ENCODE measurements at places on chromosomes 5 and 9. TPM values are rescaled to one million over a fixed set of nuclear protein-coding genes. Genes with fewer than 3 reads are reported as not detected.

The F2RL1 gene
- 26.6 TPM for polyA plus RNA-seq

The SMC5 gene
- polyA plus RNA-seq, result 3.8 TPM

The SLC34A1 gene
- polyA plus RNA-seq, result not detected

The FKBP15 gene
- 9.9 TPM for polyA plus RNA-seq

The SAXO1 gene
- polyA plus RNA-seq, result 0.11 TPM

The PTGS1 gene
- 2.4 TPM for polyA plus RNA-seq

The SEMA5A gene
- polyA plus RNA-seq, result 5.7 TPM

The TAF11L12 gene
- not detected for polyA plus RNA-seq

The IL4 gene
- polyA plus RNA-seq, result not detected

The HSPB3 gene
- polyA plus RNA-seq, result not detected

The MTREX gene
- 16.0 TPM for polyA plus RNA-seq

The FAXDC2 gene
- polyA plus RNA-seq, result 5.9 TPM

The PTPRD gene
- 19.8 TPM for polyA plus RNA-seq

The ROR2 gene
- polyA plus RNA-seq, result 5.4 TPM

The WNT8A gene
- not detected for polyA plus RNA-seq

The CAMK4 gene
- 1.8 TPM for polyA plus RNA-seq

The IFNA2 gene
- polyA plus RNA-seq, result not detected

The GAS1 gene
- 3.3 TPM for polyA plus RNA-seq

The ADRA1B gene
- polyA plus RNA-seq, result 0.08 TPM

The MARCHF11 gene
- 0.30 TPM for polyA plus RNA-seq

The NME5 gene
- polyA plus RNA-seq, result 0.48 TPM

The CNTNAP3 gene
- polyA plus RNA-seq, result 5.9 TPM

The TAF1L gene
- 0.02 TPM for polyA plus RNA-seq

The ECM2 gene
- polyA plus RNA-seq, result not detected

The FST gene
- 9.8 TPM for polyA plus RNA-seq

The STOML2 gene
- 256 TPM for polyA plus RNA-seq

The PCSK1 gene
- 0.97 TPM for polyA plus RNA-seq

The IL5 gene
- polyA plus RNA-seq, result not detected

The EQTN gene
- polyA plus RNA-seq, result 0.23 TPM

The PCDHGA8 gene
- 1.2 TPM for polyA plus RNA-seq

The NR6A1 gene
- polyA plus RNA-seq, result 77.0 TPM

The NFIB gene
- polyA plus RNA-seq, result 2.6 TPM

The RAI14 gene
- polyA plus RNA-seq, result 54.7 TPM

The CDH10 gene
- polyA plus RNA-seq, result 0.05 TPM

The CSNK1A1 gene
- 61.2 TPM for polyA plus RNA-seq

The TERT gene
- polyA plus RNA-seq, result 13.1 TPM

The CCDC192 gene
- not detected for polyA plus RNA-seq
